ENCODE measurements at places on chromosomes 11 and 22. TPM values are rescaled to one million over a fixed set of nuclear protein-coding genes. Genes with fewer than 3 reads are reported as not detected.

The CRYBB3 gene
- not detected for total RNA-seq

The TUBA8 gene
- not detected for total RNA-seq

The PACSIN3 gene
- total RNA-seq = 32.7 TPM

The OR2AT4 gene
- not detected for total RNA-seq

The TMEM191B gene
- not detected for total RNA-seq

The OR51B4 gene
- not detected for total RNA-seq

The SUSD2 gene
- 51.0 TPM for total RNA-seq

The OR5P2 gene
- not detected for total RNA-seq

The TREH gene
- total RNA-seq = not detected

The ANO9 gene
- total RNA-seq = 4.0 TPM

The H19 gene
- 539 TPM for total RNA-seq

Measured in ascending aorta (tissue), 2 donors.